Brain (organoid and tissue), 16 donors: ENCODE measurements at places on chromosomes 1 and 21. TPM values are rescaled to one million over a fixed set of nuclear protein-coding genes. Genes with fewer than 3 reads are reported as not detected.

FAM72C gene
- polyA plus RNA-seq, result 7.8 TPM

NTNG1 gene
- polyA plus RNA-seq, result 1.3 TPM

PRKAA2 gene
- polyA plus RNA-seq, result 0.48 TPM

LCK gene
- polyA plus RNA-seq, result 2.0 TPM

HSPB7 gene
- 1.5 TPM for polyA plus RNA-seq

FLG2 gene
- polyA plus RNA-seq, result not detected

KANK4 gene
- polyA plus RNA-seq, result 1.7 TPM

DIO1 gene
- polyA plus RNA-seq, result not detected

IBA57 gene
- polyA plus RNA-seq, result 5.8 TPM

DNALI1 gene
- 57.5 TPM for polyA plus RNA-seq

C1orf116 gene
- 2.1 TPM for polyA plus RNA-seq

IQCC gene
- polyA plus RNA-seq, result 8.3 TPM

ZNF672 gene
- 35.7 TPM for polyA plus RNA-seq

CEP85 gene
- 32.8 TPM for polyA plus RNA-seq

AQP10 gene
- not detected for polyA plus RNA-seq

SSX2IP gene
- polyA plus RNA-seq, result 8.5 TPM

OR2AK2 gene
- not detected for polyA plus RNA-seq

TARBP1 gene
- 5.4 TPM for polyA plus RNA-seq

HSPA6 gene
- polyA plus RNA-seq, result 0.39 TPM

SLC41A1 gene
- polyA plus RNA-seq, result 52.1 TPM

PDZK1 gene
- polyA plus RNA-seq, result not detected

LORICRIN gene
- not detected for polyA plus RNA-seq

LRRC53 gene
- polyA plus RNA-seq, result not detected

CR1 gene
- 0.39 TPM for polyA plus RNA-seq

RGS4 gene
- polyA plus RNA-seq, result 50.7 TPM

WNT9A gene
- 3.4 TPM for polyA plus RNA-seq

CRNN gene
- not detected for polyA plus RNA-seq

CAPN8 gene
- polyA plus RNA-seq, result 0.61 TPM

DENND2C gene
- polyA plus RNA-seq, result 0.22 TPM

DIRAS3 gene
- 2.1 TPM for polyA plus RNA-seq

KCNJ9 gene
- polyA plus RNA-seq, result 19.0 TPM

DARS2 gene
- polyA plus RNA-seq, result 21.7 TPM

MXRA8 gene
- 10.2 TPM for polyA plus RNA-seq

TAS1R1 gene
- not detected for polyA plus RNA-seq

CDC20 gene
- 134 TPM for polyA plus RNA-seq
